ENCODE measurements at places on chromosomes 7 and 10.
A peak's percentile ranks its signal among the peaks of the same experiment; 100 is the strongest.

DNA sequence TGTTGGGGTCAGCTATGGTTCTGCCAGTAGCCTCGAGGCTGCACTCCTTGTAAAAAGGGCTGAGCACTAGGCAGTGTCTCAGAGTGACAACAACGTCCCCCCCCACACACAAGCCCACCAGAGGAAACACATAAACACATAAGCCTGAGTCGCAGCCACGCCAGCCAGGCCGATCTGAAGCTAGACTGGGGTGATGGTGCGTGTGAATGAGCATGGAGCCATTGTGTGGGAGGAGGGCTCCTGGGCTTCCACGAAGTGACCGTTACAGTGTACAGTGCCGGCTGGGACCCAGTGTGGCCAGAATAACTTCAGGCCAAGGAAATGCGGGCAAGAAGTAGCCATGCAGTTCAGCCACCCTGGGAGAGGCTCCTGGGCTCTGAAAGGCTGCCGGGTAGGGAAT, 3.7 kb upstream of the C10orf105 start:
- no peak for DNase-seq

- DNase-seq: no peak
Observed at GRCh38 chr10:5461914-5462840, 37.2 kb downstream of the CALML5 start.

DNA sequence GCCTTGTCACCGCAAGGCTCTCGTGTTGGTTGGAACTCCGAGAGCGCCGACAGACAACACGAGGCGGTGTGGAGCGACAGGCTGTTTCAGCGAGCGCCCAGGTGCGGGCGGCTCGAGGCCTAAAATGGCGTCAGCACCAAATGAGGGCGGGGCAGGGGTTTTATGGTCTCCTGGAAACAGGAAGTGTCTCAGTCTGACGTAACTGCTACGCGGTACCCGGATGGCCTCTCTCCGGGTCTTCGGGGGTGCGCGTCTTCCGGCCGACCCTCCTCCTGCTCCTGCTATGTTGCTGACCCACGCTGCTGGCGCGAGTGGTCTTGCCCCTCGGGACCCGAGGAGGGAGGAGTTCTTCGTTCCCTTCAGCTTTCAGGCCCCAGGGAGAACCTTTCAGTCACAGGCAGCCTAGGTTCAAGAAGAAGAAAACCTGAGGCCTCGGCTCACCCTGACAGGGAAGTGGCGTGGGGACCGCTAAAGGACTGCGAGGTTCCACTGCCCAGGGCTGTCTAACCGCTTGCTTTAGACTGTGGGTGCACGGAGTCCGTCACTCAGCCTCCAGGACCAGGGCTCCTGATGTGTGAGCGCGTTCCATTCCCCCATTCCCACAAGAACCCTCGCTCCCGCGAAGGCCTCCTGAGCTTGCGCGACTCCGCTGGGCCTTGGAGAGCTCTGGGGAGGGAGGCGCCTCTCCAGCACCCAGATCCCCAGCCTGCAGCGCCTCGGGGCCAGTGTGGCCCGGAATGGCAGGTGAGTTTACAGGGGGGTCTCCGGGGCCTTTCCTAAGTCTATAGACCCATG, 77.3 kb downstream of the GLRX3 start:
- DNase-seq: no peak

GRCh38 chr7:151013733-151014497, 10.4 kb downstream of the ATG9B start:
- peak; percentile 68 for DNase-seq

DNA sequence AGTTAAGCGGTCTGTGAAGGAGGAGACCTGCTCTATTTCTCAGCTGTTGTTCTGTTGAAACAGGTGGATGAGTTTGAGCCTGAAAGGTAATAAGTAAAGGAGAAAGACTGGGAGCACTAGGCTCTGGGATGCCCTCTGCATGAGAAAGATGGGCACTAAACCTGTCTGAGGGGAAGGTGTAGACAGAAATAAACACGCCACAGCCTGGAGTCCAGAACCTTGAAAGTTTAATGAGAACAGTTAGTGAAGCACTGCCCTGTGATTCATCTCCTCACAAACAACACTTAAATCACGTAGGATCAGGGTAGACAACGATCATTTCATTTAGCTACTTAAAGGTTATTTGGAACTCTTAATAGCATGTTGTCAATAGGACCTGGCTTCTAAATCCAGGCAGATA, 193.1 kb downstream of the PHTF2 start:
- no peak for DNase-seq

- DNase-seq: no peak
Observed at GRCh38 chr7:156456503-156457115, 184.0 kb upstream of the RNF32 start.

DNA sequence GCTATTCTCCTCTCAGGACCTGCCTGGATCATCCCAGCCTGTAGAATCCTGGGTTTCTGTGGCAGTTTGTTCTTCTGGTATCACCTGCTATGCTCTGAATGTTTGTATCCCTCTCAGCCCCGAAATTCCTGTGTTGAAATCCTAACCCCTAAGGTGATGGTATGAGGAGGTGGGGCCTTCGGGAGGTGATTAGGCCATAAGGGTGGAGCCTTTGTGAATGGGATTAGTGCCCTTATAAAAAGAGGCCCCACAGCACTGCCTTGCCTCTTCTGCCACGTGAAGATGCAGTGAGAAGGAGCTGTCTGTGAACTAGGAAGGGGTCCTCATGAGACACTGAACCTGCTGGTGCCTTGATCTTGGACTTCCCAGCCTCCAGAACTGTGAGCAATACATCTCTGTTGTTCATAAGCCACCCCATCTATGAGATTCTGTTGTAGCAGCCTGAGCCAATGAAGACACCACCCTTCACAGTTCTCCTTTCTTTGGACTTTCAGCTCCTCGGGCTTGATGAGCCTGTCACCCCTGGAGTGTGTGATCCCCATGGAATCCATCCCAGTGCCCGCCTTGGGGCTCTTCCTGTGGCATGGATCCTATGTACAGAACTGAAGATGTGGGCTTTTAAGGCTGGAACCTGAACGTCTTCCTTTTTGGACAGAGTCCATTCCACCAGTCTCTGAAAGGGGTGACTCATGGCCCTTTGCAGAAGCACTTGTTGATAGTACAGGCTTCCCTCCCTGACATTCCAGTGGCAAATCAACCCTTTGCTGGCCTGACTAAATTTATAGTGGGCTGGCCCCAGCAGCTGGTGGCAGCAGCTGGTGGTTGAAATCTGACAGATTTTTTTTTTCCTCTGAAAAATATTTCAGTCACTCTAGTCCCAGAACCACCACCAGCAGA, 138.0 kb downstream of the TACC2 start:
- DNase-seq: no peak

DNA sequence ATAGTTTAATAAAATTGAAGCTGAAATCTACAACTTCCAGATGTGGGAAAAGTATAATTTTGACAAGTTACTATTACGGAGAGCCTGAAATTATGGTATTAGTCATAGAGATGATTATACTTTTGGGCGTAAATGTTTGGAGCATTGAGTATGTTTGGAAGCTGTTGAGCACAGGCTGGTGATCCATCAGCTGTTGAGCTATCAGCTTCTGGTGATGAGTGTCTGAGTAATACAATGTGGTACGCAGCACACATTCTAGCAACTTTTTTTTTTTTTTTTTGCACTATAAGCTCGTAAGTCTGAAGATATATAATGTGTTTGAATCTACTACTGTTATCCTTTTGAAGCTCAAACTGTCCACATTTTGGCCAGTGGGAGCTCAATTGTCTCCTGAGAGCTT, 123.4 kb downstream of the ATE1 start:
- no peak for DNase-seq

DNA sequence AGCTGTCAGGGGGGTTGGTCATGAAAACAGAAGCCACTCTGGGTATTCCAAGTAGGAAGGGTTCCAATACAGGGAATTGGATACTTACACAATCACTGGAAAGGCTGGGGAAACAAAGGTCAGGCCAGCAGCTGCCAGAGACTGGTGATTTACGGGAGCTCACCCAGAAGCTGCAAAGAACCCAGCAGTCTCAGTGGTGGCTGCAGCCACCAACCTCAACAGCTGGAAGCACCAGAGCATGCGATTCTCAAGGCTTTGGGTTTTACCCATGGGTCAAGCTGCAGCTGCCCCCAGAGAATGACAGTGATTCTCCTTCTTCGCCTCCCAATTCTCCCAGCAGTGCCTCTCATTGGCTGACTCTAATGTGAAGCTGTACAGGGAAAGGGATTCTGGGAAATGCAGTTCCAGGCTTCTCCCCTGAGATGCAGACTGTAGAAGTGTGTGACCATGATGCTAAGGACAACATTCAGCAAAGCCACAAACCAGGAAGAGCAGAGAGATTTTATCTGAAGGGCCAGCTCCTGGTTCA, 107.2 kb upstream of the TCF7L2 start:
- no peak for DNase-seq

GRCh38 chr7:604001-604883, 84.6 kb upstream of the PDGFA start:
- DNase-seq: no peak

- DNase-seq: no peak
Observed at GRCh38 chr10:94075506-94075905, 81.8 kb downstream of the PLCE1 start.

GRCh38 chr10:11684717-11685645, 57.2 kb upstream of the ECHDC3 start:
- peak; percentile 42 for DNase-seq

Measured in iPS DF 19.7 (cell line).